ENCODE measurements at places on chromosomes 4 and X.
A peak's percentile ranks its signal among the peaks of the same experiment; 100 is the strongest.

DNA sequence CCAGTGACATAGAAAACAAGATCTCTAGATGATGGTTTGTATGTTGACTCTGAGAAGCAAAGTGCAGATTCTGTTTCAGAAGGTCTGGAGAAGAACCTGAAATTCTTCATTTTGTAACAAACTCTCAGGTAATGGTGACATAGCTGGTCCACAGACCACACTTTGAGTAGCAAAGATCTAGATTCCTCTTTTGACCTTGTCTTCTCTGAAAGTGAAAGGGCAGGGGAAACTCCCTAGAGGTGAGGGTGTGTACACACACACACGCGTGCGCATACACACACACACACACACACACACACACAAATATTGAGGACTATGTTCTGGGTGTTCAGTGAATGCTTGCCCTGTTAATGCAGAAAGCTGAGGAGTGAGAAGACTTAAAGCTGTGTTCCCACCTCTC, 110.1 kb downstream of the NHSL2 start:
- ATAC-seq = peak; percentile 82

DNA sequence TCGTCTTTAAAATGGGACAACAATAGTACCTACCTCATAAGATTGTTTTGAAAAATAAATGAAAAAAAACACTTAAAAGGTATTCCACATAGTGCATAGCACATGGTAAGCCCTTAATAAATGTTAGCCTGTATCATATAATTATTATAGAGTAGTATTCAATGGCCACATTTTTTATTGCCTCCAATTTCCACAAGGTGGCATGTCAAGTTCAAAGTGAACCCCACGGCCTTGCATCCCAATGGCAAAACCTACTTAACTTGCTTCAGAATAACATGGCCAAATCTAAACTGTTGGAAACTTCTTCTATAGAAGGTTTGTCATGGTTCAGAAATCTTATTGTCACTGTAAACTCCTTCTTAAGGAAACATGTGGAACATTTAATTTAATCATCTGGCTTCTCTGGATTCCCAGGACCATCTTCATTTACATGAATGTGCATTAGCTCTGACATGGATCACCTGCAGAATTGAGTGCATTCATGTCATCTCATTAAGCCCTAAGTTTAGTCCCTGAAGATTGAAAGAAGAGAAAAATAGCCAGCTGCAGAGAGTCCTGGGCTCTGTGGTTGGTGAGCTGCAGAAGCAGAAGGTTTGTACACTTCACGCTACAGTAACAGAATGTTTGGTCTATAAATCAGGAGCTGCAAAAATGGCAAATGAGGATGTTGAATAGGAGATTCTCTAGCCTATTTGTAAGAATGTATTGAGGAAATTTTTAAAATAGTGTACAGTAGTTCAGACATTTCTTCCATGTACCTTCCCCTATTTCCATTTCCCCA, 61.0 kb downstream of the ANXA3 start:
- ATAC-seq = peak; percentile 57

GRCh38 chr4:78949735-78950134, 10.5 kb upstream of the PAQR3 start:
- ATAC-seq = no peak

GRCh38 chrX:116384406-116384954, 51.9 kb upstream of the SLC6A14 start:
- no peak for ATAC-seq

DNA sequence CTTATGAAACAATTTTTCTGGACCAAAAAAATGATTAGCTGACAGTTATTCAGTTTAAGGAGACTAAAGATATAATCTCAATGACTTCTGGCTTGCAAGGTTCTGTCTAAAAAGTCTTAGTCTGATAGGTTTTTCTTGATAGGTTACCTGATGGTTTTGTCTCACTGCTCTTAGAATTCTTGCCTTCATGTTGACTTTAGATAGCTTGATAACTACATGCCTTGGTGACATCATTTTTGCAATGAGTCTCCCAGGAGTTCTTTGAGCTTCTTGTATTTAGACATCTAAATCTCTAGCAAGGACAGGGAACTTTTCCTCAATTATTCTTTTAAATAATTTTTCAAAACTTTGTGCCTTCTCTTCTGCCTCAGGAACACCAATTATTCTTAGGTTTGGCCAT, 1965.3 kb downstream of the ARAP2 start:
- ATAC-seq = no peak

DNA sequence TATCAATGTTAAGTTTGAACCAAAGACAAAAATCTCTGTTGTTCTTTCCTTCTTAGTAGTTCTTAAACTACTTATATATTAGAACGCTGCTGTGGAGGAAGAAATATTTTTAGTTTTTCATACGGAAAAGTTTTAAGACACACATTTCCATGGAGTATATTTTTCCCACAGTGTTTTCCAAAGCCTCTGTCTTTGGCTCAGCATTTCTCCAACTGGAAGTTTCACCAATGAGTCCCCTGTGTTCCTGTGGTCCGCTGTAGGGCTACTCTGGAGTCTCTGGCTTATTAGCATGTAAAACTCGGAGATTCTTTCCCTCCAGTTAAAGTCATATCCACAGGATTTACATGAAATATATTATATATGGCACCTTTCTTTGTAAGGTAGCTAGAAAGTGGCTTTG, 249.0 kb downstream of the CBR4 start:
- no peak for ATAC-seq

DNA sequence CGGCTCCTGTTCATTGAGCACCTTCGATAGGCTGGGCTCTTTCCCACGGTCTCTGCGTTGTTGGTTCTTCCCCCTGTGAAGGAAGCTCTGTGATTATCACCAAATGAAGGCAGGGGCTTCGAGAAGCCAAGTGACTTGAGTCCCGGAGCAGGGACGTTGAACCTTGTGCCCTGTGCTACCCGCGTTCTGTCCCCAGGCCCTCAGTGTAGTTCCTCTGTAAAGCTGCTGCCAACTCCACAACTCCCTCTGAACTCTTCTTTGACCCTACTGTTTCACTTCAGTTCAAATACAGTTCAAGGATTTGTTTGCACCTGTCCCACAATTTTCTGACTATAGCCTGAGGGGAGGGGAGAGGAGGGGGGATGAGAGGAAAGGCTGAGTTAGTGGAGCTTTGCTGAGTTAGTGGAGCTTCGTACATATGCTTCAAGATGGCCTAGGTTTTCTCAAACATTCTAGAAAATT, 635 bp upstream of the PHF8 start:
- ATAC-seq = peak; percentile 0

GRCh38 chr4:130419211-130419975, 1323.4 kb downstream of the C4orf33 start:
- no peak for ATAC-seq

DNA sequence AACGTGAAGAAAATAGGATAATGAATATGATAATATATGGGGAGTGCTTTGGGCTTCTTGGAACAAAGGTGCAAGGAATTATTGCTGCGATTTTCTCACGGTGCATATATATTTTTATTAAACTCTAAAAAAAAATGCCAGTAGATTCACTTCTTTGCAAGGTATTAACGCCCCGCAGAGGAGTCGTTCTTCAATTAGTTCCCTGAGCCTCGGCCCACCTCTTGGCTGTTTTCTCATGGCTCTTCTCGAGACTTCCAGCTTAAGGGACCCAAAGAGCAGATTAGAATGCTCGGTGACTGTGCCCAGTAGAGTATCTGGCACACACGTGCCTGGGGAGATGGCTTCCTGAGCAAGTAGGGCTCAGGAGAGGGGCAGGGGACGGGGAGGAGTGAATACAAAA, 367.4 kb downstream of the MID1IP1 start:
- no peak for ATAC-seq

- peak; percentile 35 for ATAC-seq
Observed at GRCh38 chr4:56649445-56650261, 31.4 kb downstream of the HOPX start.
